ENCODE measurements at places on chromosomes 12 and 14.
A peak's percentile ranks its signal among the peaks of the same experiment; 100 is the strongest.

GRCh38 chr14:35632271-35632670 lies 98.3 kb downstream of the INSM2 start:
- DNase-seq = no peak

- no peak for DNase-seq
These were observed 4.3 kb upstream of the CD63 start for GRCh38 chr12:55733021-55733555.

DNA sequence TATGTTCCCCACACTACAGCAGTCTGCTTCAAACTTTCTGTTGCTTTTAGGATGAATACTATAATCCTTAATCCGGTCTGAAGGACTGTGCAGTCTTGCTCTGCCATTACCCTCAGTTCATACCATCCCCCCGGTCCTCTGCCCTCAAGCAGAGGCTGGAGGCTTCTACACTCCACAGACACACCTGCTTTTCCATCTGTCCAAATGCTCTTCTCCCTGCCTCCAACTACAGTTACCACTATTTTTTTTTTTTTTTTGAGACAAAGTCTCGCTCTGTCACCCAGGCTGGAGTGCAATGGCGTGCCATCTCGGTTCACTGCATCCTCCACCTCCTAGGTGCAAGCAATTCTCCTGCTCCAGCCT lies 19.3 kb upstream of the KCNH3 start:
- DNase-seq = no peak

DNA sequence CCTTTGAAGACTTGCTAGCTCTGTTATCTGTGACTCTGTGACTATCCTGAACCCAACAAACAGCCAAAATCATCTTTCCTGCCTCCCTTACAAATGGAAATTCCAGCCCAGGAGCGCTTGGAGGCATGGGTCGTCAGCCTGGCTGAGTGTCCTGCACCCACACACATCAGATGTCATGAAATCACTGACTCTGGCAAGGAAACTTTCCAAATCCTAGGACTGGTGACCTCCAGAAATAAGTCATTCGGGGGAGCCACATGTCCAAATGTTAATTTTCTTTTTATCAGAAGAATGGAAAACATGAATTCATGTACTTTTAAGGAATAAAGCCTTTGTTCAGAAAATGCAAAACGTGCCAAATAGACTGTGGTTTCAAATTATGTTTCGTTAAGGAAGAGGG lies 96.3 kb upstream of the EVL start:
- no peak for DNase-seq

GRCh38 chr14:96161636-96162035 lies 43.0 kb upstream of the BDKRB2 start:
- no peak for DNase-seq

DNA sequence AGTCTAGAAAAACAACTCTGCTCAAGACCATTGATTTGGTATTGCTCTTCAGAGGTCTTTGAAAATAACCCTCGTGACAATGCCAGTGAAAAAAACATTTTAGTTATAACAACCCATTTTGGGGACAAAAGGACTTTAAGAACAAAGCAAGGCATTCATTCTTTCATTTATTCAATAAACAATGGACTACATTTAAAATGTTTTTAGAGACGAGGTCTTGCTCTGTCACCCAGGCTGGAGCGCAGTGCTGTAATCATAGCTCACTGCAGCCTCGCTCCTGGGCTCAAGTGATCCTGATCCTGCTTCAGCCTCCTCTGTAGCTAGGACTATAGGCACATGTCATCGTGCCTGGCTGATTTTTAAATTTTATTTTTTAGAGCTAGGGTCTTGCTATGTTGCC lies 7.7 kb upstream of the KICS2 start:
- DNase-seq = no peak

DNA sequence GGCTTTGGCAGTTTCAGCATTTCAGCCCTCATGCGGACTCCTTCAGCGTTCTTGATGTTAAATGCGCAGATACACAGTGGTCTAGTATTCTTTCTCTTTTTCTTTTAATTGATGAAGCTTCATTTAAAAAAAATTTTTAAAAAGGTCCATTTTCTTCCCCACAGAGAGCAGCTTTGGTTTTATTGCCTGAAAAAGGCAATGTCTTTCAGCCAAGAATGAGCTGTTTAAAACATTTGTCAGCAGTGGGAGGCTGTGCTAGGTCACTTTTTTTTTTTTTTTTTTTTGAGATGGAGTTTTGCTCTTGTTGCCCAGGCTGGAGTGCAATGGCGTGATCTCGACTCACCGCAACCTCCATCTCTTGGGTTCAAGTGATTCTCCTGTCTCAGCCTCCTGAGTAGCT lies 13.5 kb downstream of the KMT5A start:
- no peak for DNase-seq

DNA sequence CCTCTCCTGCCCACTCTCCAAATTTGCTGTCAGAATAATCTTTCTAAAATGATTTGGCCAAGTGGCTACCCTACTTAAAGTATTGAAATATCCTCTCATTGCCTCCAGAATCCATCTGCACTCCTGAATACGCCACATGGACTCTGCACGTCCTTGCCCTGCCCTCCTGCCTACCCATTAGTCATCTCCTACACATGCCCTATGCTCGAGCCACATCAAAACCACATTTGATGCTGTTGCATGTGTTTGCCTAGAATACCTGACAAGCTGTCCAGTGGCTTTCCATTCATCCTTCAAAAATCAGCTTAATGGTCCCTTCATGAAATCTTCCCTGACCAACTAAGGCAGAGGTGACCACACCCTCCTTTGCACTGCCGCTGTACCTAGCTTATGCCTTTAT lies 17.0 kb downstream of the VCPKMT start:
- no peak for DNase-seq

- no peak for DNase-seq
These were observed 545 bp downstream of the SMARCC2 start for GRCh38 chr12:56188778-56189098.

- DNase-seq = peak; percentile 75
These were observed at the start of gene ITPR2 for GRCh38 chr12:26832822-26833742. ITPR2 (minus strand) TSS chr12:26833194; CDS start chr12:26832781, 413 bp downstream.

DNA sequence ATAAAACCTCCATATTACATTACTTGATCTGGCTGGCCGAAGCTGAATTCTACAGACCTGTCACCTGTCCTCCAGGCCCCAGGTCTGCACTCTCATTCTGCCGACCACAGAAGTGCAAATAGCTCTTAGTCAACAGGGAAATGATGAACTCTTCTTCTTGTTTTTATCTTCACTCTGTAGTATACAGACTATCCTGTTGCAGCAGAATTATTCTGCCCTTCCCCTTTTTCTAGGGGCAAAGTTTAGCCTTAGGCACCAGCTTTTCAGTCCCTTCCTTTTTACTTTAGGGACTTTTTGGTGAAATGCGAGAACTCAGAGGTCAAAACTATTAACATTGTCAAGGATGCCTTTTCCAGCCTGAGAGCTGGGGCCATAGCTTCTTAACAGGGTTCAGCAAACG lies 229.6 kb upstream of the EGLN3 start:
- DNase-seq = no peak

DNA sequence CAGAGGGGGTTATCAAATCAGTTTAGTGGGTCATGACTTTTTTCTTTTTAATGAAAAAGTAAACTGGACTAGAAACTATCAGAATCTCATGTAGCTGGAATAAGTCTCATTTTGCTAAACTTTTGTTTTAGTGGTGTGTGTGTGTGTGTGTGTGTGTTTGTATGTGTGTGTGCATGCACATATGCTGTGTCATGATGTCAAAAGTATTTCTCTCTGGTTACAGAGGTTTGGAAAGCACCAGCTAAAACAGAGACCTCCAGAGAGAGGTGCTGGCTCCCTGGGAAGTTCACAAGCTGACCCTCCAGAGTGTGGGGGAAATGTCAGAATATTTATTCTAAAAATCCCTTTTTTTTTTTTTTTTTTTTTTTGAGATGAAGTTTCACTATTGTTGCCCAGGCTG lies 114.7 kb downstream of the LGMN start:
- no peak for DNase-seq

- no peak for DNase-seq
These were observed 84.4 kb downstream of the CMKLR1 start for GRCh38 chr12:108254517-108255251.

GRCh38 chr12:83541446-83541845 lies 854.7 kb downstream of the TMTC2 start:
- DNase-seq = no peak

GRCh38 chr12:96743606-96744005 lies 163.5 kb upstream of the NEDD1 start:
- DNase-seq = no peak

- no peak for DNase-seq
These were observed 7.9 kb downstream of the ABCB9 start for GRCh38 chr12:122958198-122958888.

DNA sequence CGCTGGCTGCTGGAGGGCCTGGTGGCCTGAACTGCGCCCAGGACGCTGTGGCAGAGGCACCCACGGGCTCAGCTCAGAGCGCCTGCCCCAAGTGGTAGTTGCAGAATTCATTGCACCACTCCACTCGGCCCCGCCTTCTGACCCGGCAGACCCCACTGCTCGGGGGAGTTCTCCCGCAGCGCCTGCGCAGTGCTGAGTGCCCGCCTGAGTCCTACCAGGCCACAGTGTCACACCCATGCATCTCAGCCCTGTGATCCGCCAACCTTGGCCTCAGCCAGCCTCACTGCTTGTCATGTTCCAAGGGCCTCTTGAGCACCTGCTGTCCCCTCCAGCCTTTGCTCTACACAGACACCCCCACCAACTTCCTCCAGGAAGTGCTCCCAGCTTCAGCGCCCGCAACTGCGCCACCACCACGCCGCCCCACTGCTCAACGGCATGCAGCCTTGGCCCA lies 12.2 kb downstream of the DEGS2 start:
- DNase-seq = peak; percentile 32

- no peak for DNase-seq
These were observed 242.1 kb downstream of the CHST11 start for GRCh38 chr12:104698871-104699270.

DNA sequence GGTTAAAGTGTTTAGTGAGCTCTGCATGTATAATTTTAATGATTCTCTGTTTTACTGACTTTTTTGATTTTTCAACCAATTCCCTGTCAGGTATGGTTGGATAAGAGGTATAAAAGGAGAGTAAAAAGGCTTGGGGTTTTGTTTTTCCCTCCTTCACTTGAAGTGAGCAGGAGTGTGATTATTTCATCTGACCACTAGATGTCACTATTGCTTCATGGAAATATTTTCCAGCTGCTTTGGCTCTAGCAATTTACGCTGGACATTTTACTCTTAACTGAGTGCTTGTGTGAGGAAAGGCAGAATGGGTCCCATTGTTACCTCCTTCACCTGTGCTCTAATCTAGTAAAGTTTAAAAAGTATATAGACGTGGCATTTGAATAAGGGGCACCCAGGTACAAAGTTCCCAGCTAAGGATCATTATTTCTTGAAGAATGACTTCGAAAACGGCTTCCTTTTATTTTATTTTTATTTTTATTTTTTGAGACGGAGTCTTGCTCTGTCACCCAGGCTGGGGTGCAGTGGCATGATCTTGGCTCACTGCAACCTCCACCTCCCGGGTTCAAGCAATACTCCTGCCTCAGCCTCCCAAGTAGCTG lies 66.5 kb downstream of the TBC1D30 start:
- no peak for DNase-seq

DNA sequence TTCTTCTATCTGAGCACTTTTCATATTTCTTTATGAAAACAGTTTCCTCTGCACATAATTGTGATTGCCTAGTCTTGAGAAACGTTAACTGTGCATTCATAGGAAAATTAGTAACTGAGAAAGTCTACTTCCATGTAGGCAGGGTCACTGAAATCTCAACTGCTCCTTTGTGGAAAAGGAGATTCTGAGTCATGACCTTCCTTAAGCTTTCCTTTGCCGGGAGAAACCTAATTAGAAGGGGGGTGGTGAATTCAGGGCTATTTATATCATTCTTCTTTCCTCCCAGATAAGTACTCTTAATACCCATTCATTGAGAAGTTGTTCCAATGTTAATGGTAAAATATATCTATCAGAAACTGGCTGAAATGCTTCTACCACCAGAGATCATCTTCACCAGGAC lies 751.0 kb upstream of the TMEM132C start:
- DNase-seq = no peak

GRCh38 chr14:92412912-92413311 lies 89.9 kb downstream of the SLC24A4 start:
- DNase-seq = no peak

GRCh38 chr12:9127936-9128663 lies 12.4 kb upstream of the A2M start:
- no peak for DNase-seq

- DNase-seq = no peak
These were observed 37.2 kb downstream of the ATP2B1 start for GRCh38 chr12:89671469-89671868.
